ENCODE measurements at places on chromosomes 6 and 20. TPM values are rescaled to one million over a fixed set of nuclear protein-coding genes. Genes with fewer than 3 reads are reported as not detected.

DNA sequence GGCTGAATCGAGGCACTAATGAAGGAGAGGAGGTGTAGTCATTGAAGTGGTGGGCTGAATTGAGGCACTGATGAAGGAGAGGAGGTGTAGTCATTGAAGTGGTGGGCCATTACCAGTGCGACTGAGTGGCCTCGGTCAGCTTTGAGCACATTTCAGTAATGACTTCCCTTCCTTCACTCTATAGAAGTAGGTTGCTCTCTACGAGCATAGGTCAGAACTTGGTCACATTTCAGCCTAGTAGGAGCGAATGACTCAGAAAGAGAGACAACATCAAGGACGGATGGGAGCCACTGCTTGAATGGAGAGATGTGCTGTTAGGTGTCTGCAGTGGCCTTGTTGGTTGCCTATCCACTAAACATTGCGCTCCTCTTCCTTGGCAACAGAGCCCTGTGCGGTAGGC is 39.5 kb downstream of the ZDHHC14 start:
- H3K4me3 ChIP-seq: no peak overlapping the region
- H3K36me3 ChIP-seq: no peaks in the 10 kb centered on the region
- H3K27ac ChIP-seq: no peak overlapping the region
- no peaks in the 10 kb centered on the region for H3K27me3 ChIP-seq
- no peaks in the 10 kb centered on the region for H3K4me1 ChIP-seq

DNA sequence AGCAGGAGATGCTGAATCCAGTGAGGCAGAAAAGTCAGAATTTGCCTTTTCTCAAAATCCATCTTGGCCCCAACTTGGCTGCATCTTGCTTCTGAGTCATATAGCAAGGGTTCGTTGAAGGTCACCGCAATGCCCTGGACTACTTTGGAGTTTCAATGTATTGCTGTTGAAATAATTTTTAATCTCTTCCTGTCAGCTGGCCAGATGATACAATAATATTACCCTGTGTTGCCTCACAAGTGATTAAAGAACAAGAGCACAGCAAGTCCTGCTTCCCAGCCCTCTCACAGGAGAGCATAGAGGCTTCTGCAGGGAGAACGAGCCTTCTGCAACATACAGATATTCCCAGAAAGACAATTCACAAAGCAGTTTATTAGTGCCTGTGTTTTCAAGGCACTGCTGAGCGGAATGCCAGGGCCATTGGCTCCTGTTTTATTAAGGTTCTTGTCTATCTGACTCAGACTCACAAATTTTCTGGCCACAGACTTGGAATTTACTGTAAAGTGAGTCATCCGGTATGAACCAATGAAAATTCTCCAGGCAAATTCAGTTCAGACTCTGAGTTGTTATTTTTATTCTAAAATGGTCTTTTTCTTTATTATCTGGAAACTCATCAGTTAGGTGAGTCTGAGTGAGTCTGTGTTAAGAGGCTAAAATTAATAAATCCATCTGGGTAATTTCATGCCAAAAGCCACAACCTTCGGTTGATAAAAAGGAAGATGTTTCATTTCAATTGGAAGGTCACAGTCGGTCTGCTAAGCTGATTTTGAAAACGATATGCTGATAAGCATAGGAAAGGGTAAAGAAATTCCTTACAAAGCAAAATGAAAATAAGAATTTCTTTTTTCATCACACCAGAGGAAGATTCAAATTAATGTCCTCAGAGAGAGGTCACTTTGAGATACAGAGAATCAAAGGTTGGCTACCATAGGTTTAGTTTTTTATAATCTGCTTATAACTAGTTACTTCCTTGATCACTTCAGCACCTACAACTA is 289.4 kb upstream of the STXBP5 start:
- H3K27ac ChIP-seq: no peak overlapping the region
- no peak overlapping the region for H3K4me3 ChIP-seq
- no peaks in the 10 kb centered on the region for H3K4me1 ChIP-seq
- no peak for DNase-seq
- H3K36me3 ChIP-seq: no peaks in the 10 kb centered on the region
- no peaks in the 10 kb centered on the region for H3K27me3 ChIP-seq

DNA sequence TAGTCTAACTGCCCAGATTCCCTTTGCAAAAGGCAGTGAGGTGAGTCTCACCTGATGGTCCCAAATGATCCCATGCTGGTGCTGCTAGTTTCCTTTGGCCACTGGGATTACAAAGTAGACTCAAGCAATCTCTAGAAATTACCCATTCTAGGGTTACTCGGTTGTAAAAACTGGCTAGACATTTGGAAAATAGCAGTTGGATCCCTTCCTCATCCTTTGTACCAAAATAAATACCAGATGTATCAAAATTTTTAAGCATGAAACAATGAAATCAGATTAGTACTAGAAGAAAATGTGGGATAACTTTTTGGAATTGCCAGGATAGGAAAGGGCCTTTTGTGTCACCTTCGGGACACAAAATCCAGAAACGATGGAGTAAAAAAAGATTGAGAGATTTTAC is 112.9 kb upstream of the TOP1 start:
- H3K4me1 ChIP-seq: no peaks in the 10 kb centered on the region
- no peak overlapping the region for H3K4me3 ChIP-seq
- DNase-seq: no peak
- no peak overlapping the region for H3K27ac ChIP-seq

DNA sequence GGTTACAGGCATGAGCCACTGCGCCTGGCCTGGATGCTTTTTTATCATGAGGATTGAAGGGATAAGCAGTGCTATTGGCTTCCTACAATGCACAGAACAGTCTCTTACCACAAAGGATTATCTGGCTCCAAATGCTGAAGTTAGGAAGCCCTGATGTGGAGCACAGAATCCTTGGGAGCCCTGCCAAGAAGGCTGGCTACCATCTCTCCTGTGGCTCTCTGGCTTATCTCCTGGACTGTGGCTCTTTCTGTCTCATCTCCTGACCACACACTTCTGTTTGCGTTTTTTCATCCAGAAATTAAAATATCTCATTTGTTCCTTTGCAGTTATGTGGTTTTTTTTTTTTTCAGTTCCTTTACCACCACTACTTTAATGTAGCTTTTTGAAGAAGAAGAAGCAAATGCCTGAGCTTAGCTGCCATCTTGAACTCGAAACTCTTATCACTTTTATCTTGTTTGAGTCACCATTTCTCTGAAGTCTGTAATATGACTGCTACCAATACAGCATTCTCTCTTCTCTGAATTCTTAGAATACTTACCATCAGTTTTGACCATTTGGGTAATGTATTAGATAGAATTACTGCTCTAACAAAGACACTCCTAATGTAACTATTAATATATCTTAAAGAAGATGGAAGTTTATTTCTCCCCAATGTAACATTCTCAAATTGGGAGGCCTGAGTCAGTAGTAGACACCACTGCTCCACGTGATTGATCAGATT is 1044.7 kb downstream of the KIF16B start:
- H3K27me3 ChIP-seq: no peaks in the 10 kb centered on the region
- no peak for DNase-seq
- no peaks in the 10 kb centered on the region for H3K36me3 ChIP-seq
- no peaks in the 10 kb centered on the region for H3K4me1 ChIP-seq
- no peak overlapping the region for H3K27ac ChIP-seq

DNA sequence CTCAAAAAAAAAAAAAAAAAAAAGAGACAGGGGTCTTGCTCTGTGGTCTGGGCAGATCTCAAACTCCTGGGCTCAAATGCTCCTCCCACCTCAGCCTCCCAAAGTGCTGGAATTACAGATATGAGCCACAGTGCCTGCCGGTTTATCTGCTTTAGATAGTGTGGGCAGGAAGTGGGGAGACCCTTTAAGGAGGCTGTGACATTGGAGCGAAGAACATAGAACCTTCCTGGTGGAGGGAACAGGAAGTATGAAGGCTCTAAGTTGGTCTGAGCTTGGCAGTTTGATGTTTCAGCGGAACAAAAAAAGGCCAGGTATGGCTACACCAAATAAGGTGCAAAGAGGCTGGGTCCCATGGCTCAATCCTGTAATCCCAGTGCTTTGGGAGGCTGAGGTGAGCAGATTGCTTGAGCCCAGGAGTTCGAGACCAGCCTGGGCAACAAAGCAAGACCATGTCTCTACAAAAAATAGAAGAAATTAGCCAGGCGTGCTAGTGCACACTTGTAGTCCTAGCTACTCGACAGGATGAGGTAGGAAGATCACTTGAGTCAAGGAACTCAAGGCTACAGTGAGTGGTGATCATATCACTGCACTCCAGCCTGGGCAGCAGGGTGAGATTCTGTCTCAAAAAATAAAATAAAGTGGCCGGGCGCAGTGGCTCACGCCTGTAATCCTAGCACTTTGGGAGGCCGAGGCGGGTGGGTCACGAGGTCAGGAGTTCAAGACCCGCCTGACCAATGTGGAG is 8.7 kb upstream of the ZMYND8 start:
- H3K27me3 ChIP-seq: no peaks in the 10 kb centered on the region
- H3K4me1 ChIP-seq: peaks cover 14% of the 10 kb centered on the region
- H3K36me3 ChIP-seq: no peaks in the 10 kb centered on the region
- no peak overlapping the region for H3K27ac ChIP-seq
- no peak for DNase-seq
- H3K4me3 ChIP-seq: no peak overlapping the region

GRCh38 chr20:37358366-37359150 is 12.6 kb downstream of the SRC start:
- H3K4me1 ChIP-seq: peaks cover 5% of the 10 kb centered on the region
- no peak for DNase-seq
- H3K27me3 ChIP-seq: no peaks in the 10 kb centered on the region
- H3K36me3 ChIP-seq: no peaks in the 10 kb centered on the region

GRCh38 chr6:168699631-168700295 is 258.8 kb downstream of the SMOC2 start:
- no peak overlapping the region for H3K27ac ChIP-seq
- H3K4me1 ChIP-seq: no peaks in the 10 kb centered on the region
- no peaks in the 10 kb centered on the region for H3K27me3 ChIP-seq
- no peaks in the 10 kb centered on the region for H3K36me3 ChIP-seq
- no peak for DNase-seq
- H3K4me3 ChIP-seq: no peak overlapping the region

GRCh38 chr6:56541741-56542360 is 100.8 kb downstream of the DST start:
- H3K4me3 ChIP-seq: peak overlapping the region; percentile 64
- peaks cover 5% of the 10 kb centered on the region for H3K4me1 ChIP-seq
- H3K36me3 ChIP-seq: no peaks in the 10 kb centered on the region
- H3K27ac ChIP-seq: no peak overlapping the region
- no peak for DNase-seq

GRCh38 chr6:70412252-70413113 is 825 bp upstream of the FAM135A start:
- H3K27me3 ChIP-seq: no peaks in the 10 kb centered on the region
- H3K27ac ChIP-seq: peak overlapping the region; percentile 31
- H3K4me3 ChIP-seq: peak overlapping the region; percentile 65
- no peaks in the 10 kb centered on the region for H3K36me3 ChIP-seq
- no peak for DNase-seq

- no peaks in the 10 kb centered on the region for H3K4me1 ChIP-seq
- no peak for DNase-seq
- H3K27ac ChIP-seq: no peak overlapping the region
- no peak overlapping the region for H3K4me3 ChIP-seq
- no peaks in the 10 kb centered on the region for H3K36me3 ChIP-seq
Observed at GRCh38 chr20:59063358-59064213, 21.0 kb upstream of the PRELID3B start.

GRCh38 chr6:33790379-33790778 is 1.4 kb upstream of the LEMD2 start:
- H3K36me3 ChIP-seq: peaks cover 17% of the 10 kb centered on the region
- H3K27ac ChIP-seq: no peak overlapping the region
- H3K27me3 ChIP-seq: no peaks in the 10 kb centered on the region
- no peak for DNase-seq

- H3K27ac ChIP-seq: no peak overlapping the region
- DNase-seq: no peak
- peaks cover 12% of the 10 kb centered on the region for H3K36me3 ChIP-seq
- no peaks in the 10 kb centered on the region for H3K4me1 ChIP-seq
Observed at GRCh38 chr6:125868252-125868651, 77.5 kb downstream of the NCOA7 start.

DNA sequence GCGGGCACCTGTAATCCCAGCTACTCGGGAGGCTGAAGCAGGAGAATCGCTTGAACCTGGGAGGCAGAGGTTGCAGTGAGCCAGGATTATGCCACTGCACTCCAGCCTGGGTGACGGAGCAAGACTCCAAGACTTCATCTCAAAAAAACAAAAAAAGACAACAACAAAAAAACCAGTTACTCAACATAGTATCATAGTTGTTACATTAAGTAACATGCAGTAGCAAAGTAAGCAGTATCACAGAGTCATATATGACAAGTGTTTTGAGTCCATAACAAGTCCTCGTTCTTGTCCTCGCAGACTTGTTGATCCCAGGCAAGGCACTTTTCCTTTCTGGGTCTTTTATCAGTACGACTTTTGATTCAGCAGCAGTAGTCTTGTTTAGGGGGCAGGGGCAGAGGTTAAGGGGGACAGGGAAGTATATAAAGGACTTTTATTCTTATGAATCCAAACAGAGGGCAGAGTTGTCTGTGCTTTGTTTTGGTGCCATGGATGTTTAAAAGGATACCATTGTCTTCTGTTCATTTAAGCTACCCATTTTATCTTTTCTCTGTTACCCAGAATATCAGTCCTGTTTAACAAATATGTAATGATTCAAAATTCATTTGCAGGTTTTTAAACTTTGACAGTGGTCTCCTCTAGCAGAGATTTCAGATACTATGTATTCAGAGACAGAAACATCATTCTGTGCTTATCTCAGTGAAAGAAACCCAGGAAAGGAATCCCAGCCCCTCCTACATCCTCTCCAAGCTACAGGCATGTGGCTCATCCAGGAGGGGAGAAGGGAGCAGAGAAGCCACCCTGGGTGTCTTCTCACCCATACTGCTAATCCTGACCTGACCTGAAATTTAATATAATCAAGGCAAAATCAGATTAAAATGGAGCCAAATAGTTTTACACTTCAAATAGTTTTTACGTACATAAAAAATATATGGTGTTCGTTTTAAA is 137.9 kb upstream of the EDN1 start:
- DNase-seq: no peak
- no peak overlapping the region for H3K4me3 ChIP-seq
- no peaks in the 10 kb centered on the region for H3K4me1 ChIP-seq
- no peak overlapping the region for H3K27ac ChIP-seq
- H3K36me3 ChIP-seq: peaks cover 4% of the 10 kb centered on the region
- no peaks in the 10 kb centered on the region for H3K27me3 ChIP-seq

The BCAS1 gene
- 0.20 TPM for total RNA-seq

The BACH2 gene
- total RNA-seq: 157 TPM

The DDO gene
- total RNA-seq: not detected

The PGC gene
- total RNA-seq: not detected

The CCN6 gene
- not detected for total RNA-seq

The MAS1 gene
- total RNA-seq: not detected

The PRL gene
- total RNA-seq: not detected
